ENCODE measurements at places on chromosomes 5 and 9.

DNA sequence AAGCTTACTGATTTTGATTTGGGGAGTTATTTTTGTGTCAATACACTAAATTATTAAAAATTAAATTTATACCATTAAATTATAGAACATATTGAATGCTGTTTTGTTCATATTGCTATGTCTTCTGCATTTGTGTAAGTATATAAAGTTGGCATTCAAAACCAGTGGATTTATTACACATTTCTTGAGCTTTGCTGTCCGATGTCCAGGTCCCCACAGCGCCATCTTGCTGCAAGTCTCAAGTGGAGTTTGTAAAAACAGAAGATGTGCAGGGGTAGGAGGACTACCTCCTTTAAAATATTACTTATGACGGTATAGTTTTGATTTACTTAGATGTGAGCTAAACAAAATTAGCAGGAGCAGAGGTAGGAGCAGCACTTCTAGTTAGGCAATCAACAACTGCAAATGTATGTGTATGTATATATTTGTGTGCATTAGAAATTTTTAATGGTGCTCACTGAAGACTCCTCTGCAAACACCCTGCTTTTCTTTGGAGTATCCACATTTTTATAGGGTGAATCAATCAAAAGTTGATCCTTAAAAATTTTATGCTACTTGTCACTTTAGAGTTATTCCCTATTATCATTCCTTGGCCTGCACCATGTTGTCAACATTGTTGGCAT lies 37.4 kb downstream of the CPEB4 start:
- no peak for DNase-seq

GRCh38 chr5:125325488-125326149 lies 579.2 kb upstream of the ZNF608 start:
- DNase-seq = no peak

- DNase-seq = no peak
Observed at GRCh38 chr5:92237896-92238295, 854.8 kb upstream of the ARRDC3 start.

GRCh38 chr5:4252385-4252784 lies 656.8 kb downstream of the IRX1 start:
- DNase-seq = no peak

DNA sequence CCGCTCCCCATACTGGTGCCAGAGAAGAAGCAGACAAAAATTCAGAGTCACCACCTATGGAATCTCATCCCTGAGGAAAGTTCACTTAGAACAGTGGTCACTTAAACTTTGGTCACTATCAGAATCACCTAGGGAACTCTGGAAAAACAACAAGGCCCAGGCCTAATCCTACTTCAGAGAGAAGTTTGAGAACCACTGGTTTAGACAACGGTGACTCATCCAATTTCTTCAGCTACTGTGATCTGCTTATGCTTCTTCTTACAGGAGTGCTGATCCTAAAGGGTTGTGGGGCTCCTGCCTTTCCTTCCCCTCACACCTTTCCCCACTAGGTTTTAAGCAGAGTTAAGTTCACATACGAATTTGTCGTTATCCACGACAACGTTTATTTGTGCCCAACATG lies 194.7 kb upstream of the KLF4 start:
- no peak for DNase-seq

DNA sequence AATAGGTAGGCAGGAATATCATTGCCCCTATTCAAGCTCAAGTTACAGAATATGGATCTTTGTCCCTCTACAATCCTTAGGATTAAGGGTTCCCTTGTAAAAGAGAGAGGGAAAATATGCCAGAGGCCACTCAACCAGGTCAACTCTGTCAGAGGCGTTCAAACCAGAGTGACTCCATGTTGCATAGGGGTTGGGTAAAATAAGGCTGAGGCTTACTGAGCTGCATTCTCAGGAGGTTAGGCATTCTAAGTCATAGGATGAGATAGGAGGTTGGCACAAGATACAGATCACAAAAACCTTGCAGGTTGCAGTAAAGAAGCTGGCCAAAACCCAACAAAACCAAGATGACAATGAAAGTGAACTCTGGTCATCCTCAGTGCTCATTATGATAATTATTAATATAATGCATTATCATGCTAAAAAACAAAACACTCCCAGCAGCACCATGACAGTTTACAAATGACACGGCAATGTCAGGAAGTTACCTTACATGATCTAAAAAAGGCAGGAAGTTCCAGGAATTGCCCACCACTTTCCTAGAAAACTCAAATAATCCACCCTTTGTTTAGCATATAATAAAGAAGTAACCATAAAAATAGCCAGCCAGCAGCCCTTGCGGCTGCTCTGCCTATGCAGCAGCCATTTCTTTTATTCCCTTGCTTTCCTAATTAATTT lies 64.8 kb downstream of the ERP44 start:
- no peak for DNase-seq

DNA sequence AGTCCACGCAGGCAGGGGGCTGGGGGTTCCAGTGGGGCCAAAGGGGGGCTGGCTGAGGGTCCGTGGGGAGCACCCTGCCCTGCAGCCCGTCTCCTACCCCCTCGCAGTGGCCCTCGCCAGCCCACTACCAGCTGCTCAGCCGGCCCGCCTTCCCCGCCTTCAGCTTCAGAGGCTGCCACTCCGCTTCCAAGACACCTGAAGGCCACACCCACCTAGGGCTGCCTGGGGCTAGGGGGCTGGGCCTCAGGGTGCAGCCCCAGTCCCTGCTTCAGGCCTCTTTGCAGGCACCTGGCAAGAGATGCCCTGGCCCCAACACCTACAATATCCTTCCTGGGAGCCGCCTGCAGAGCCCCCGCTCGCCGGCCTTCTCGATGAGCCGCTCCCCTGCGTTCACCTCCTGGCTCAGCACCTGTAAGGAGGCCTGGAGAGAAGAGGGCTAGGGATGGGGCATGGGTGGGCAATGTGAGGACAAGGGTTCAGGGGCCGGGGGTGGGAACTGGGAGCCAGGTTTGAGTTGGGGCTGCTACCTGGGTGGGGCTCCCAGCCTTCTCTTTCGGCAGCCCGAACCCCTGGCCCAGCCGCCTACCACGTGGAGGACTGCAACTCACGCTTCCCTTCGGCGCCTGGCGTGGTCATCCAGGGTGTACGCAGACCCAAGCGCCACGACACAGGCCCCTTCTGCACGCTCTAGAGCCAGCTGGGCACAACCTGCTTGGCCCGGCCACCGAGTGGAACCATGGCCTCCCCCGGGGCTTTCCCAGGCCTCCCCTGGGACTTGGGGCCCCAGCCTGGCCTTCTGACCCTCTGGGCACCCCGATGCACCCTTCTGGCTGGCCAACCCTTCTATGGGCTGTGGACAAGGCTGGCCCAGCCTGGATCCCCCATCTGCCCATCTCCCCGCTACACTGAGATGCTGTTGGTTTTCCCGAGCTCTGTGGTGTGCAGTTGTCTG lies 1.7 kb downstream of the STPG3 start:
- DNase-seq = no peak

GRCh38 chr9:97525451-97525850 lies 24.0 kb downstream of the TMOD1 start:
- DNase-seq = no peak

GRCh38 chr5:133363807-133364587 lies 248.3 kb downstream of the FSTL4 start:
- DNase-seq = no peak

DNA sequence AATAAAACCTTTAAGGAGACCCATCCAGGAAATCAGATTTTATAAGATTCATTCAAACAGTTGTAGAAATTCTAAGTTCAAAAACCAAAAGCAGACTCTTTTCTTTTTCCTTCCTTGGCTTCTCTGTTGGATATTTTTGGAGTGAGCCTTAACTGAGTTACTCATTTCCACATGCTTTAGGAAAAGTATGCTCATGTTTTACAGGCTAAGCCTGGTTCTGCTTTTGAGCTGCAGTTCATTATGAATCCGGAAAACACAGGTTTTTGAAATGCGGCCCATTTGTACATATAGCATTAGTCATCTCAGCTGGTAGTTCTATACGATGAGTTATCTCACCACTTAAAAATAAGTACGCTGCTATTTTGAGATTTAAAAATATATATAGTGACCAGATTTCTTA lies 156.6 kb upstream of the DMRT1 start:
- no peak for DNase-seq

- DNase-seq = no peak
Observed at GRCh38 chr9:22522206-22522740, 75.6 kb downstream of the DMRTA1 start.

DNA sequence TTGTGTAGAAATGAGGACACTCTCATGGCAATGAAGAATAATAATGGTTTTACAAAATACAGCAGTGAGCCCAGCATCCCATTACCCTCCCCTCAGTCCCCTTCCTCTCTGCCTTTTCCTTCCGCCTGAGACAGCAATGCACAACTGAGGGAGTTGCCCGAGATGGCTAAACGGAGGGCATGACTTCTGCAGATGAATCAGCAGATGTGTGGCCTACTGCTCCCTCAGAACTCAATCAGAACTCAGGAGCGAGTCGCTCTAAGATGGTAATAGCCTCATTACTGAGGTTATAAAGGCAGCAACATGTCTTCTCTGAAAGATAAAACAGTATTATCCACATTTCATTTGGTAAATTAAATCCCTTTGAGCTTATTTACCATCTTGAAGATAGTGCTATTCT lies 326.6 kb downstream of the ENC1 start:
- DNase-seq = no peak

DNA sequence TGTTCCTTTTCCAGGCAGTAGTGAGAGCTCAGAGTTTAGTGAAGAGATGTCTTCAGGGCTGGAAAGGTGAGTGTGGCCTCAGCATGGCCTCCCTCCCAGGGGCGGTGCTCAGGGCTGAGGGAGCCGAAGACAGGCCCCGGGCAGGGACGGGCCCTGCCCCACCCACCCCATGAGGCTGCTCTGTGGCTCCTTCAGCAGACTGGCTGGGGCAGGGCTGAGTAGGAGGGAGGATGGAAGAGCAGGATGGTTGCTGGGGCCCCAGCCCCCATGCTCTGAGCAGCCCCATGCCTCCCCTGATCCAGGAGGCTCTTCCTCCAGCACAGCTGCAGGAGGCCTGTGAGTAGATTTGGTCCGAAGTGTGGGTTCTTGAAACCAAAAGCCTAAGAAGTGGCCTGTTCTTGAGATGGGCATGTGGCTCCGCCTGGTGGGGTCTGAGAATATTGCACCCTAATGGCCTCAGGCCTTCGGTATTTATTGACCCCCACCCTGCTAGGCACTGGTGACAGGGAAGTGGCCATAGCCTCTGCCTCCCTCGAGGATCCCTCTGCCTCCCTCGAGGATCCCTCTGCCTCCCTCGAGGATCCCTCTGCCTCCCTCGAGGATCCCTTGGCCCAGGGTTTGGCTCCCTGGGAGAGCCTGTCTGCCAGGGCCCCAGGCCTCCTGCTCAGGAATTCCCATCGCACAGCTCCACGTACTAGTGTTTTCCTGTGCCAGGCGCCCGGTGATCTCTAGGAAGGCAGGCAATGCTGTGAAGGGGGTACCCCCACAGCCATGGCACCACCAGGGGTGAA lies 65.4 kb upstream of the GARNL3 start:
- peak; percentile 70 for DNase-seq

GRCh38 chr5:78467752-78468357 lies 107.4 kb downstream of the SCAMP1 start:
- no peak for DNase-seq

- no peak for DNase-seq
Observed at GRCh38 chr5:180910735-180911134, 11.8 kb downstream of the BTNL8 start.

- DNase-seq = no peak
Observed at GRCh38 chr9:134215699-134216448, 51.5 kb upstream of the RNU6ATAC start.

DNA sequence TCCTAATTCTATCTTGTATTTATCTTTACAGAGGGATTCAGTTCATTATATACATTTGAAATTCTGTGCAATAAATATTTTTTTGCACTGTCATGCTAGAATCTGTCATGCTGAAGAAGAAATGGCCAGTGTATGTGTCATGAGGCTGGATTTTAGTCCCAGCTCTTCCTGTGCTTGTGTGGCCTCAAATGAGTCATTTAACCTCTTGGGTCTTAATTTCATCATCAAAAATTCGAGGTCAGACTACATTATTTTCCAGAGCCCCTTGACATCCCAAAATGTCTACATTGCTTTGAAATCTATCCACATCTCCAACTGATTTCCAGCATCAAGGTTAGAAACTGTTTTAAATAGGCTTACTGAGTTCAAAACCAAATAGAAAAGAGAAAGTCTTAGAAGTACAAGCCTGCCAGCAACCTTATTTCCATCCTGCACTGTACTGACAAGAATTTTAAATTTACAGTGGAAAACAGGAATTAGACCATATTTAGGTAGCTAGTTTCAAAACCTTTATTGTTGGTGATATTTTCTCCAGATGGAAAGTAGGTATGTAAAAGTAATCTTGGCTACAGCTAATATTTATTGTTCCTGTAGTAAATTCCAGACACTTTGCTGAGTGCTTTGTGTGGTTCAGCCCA lies 96.7 kb upstream of the MAMDC2 start:
- no peak for DNase-seq

DNA sequence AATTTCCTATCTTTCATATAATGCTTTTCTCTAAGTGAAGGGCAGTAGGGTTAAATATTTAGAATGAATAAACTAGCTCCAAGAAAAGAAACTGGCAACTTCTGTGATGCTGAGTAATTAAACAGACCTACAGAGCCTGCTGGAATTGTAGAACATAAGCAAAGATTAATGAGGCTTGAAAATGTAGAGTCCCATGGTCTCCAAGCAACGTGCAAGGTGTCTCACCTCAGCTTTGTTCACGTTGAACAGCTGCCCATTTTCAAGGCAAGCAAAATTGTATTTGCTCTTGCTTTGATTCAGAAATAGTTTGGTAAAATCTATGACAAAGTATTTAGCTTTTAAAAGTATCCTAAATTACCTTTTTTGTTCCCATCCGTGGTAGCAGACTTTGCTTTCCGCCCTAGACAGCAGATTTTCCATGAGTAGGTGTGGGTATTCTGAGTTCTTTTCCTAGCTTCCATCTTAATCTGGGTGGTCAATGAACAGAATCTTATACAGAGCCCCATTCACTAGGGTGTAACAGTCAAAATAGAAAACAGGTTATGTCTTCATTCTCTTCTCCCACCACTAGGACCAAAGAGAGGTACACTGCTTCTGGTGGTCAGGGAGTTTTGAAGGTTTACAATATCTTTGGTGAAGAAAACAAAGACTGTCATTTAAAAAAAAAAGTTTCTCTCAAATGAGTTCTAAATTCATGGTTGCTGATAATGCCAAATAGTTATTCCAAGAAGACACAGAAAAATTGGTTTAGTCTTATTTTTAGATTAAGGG lies 52.1 kb upstream of the TYRP1 start:
- DNase-seq = no peak

- no peak for DNase-seq
Observed at GRCh38 chr5:113510836-113511451, 2.5 kb upstream of the YTHDC2 start.

- no peak for DNase-seq
Observed at GRCh38 chr5:76715736-76716455, at the start of gene F2R. Gene F2R, plus strand, starts transcription at chr5:76716126. Its CDS starts 182 bp downstream, at chr5:76716308.

DNA sequence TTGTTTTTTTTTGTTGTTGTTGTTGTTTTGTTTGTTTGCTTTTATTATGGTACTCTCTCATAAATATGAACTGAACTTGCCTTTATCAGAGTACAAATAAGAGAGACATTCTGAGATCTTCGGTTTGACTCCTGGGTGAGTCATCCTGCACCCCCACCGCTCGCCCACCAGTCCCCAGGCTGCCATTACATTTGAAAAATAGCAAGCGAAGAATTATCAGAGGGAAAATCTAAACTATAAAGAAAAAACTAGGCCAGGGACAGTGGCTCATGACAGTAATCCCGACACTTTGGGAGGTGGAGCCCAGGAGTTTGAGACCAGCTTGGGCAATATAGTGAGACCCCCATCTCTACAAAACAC lies 122.1 kb upstream of the MAP3K1 start:
- DNase-seq = peak; percentile 21

- DNase-seq = no peak
Observed at GRCh38 chr9:134653259-134654009, 11.8 kb downstream of the COL5A1 start.

- DNase-seq = no peak
Observed at GRCh38 chr5:114252226-114252625, 109.6 kb upstream of the KCNN2 start.

Data from stimulated activated CD4-positive, alpha-beta T cell treated with anti-CD3 and anti-CD28 coated beads, Interleukin-1b, Interleukin-23, amount 100 ng/mL, for 1 hour (primary cell).